ENCODE measurements at places on chromosomes 4 and X. TPM values are rescaled to one million over a fixed set of nuclear protein-coding genes. Genes with fewer than 3 reads are reported as not detected.

The PIM2 gene
- total RNA-seq = 8.1 TPM

The ADH1C gene
- total RNA-seq = 11.7 TPM

The REELD1 gene
- 0.63 TPM for total RNA-seq

The TMEM156 gene
- total RNA-seq = 0.52 TPM

The GSX2 gene
- total RNA-seq = not detected

The ACSL4 gene
- 47.8 TPM for total RNA-seq

The KIAA1210 gene
- not detected for total RNA-seq

The CENPVL1 gene
- total RNA-seq = not detected

GRCh38 chr4:16677001-16677944, 221.2 kb downstream of the LDB2 start:
- H3K36me3 ChIP-seq = no peaks in the 10 kb centered on the region
- H3K4me1 ChIP-seq = peaks cover 1% of the 10 kb centered on the region
- H3K27me3 ChIP-seq = no peaks in the 10 kb centered on the region
- no peak overlapping the region for H3K4me3 ChIP-seq
- DNase-seq = no peak
- H3K27ac ChIP-seq = no peak overlapping the region

DNA sequence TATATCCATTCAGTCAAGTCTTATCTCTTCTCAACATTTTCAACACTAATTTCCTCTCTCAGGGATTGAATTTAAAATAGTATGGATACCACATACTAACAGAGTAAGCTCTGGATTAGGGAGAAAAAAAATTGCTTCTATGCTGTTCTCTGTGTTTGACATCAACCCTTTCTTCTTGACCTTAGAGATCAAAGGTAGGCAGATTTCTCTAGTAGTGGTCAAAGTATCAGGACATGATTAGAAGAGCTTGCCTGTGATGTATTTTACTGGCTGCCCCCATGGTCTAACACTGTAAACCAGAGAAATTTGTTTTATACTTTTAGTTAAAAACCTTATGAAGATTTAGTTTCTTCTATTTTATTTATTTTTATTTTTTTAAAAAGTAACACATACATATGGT, 8.3 kb downstream of the ADH6 start:
- H3K36me3 ChIP-seq = peaks cover 3% of the 10 kb centered on the region
- H3K4me1 ChIP-seq = peaks cover 2% of the 10 kb centered on the region
- no peaks in the 10 kb centered on the region for H3K27me3 ChIP-seq
- no peak overlapping the region for H3K27ac ChIP-seq

- H3K36me3 ChIP-seq = no peaks in the 10 kb centered on the region
- H3K27me3 ChIP-seq = no peaks in the 10 kb centered on the region
- H3K4me1 ChIP-seq = no peaks in the 10 kb centered on the region
- DNase-seq = no peak
Measured at GRCh38 chrX:21559417-21559816, 98.7 kb downstream of the KLHL34 start.

GRCh38 chrX:129659141-129659540, 4.4 kb upstream of the APLN start:
- H3K4me1 ChIP-seq = no peaks in the 10 kb centered on the region
- H3K27me3 ChIP-seq = no peaks in the 10 kb centered on the region
- no peak overlapping the region for H3K4me3 ChIP-seq
- H3K36me3 ChIP-seq = no peaks in the 10 kb centered on the region
- no peak for DNase-seq

DNA sequence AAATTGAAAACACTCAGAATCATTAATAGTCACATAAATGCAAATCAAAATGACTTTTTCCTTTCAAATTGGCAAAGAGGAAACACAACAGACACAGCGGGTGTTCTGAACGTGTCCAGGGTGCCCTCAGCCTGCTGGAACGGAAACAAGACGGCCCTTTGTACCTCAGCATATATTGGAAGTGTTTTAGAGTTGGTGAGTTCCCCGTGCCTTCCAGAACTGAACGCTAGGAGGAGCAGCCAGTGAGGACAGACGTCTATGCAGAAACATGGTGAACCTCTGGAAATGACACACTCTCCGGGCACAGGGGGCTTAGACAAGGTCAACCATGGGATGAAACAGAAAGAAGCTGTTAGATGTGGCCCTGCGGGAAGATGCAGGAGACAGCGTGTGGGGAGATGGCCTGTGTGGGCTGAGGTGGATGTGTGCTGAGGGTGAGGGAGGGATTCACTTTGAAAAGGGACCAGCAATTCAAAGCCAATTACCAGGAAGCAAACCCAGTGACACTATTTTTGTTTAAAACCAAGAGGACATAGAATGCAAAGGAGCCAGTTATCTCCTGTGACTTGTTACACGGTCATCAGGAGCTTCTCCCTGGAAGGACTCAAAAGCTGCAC, 40.4 kb downstream of the RNF212 start:
- no peaks in the 10 kb centered on the region for H3K27me3 ChIP-seq
- H3K4me1 ChIP-seq = no peaks in the 10 kb centered on the region
- H3K36me3 ChIP-seq = no peaks in the 10 kb centered on the region
- H3K27ac ChIP-seq = no peak overlapping the region
- no peak overlapping the region for H3K4me3 ChIP-seq
- DNase-seq = peak; percentile 69

DNA sequence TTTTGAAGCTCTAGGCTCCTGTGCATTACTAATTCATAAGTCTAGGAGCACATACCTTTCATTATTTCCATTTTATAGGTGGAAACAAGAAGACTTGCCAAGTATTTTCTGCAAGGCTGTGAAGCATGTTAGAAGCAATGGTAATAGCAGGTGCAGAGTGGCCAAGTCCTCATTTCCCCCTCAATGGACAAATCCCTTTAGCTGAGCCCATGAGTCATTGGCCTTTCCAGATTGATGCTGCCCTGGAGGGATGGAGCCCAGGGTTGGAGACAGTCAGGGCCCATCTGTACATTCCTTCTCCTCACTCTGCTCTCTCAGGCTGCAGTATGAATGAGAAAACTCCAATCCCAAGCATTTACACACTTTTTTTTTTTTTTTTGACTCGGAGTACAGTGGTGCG, 6.6 kb downstream of the MGST2 start:
- H3K27ac ChIP-seq = no peak overlapping the region
- no peak for DNase-seq
- H3K4me3 ChIP-seq = no peak overlapping the region
- no peaks in the 10 kb centered on the region for H3K36me3 ChIP-seq
- H3K4me1 ChIP-seq = no peaks in the 10 kb centered on the region
- no peaks in the 10 kb centered on the region for H3K27me3 ChIP-seq

DNA sequence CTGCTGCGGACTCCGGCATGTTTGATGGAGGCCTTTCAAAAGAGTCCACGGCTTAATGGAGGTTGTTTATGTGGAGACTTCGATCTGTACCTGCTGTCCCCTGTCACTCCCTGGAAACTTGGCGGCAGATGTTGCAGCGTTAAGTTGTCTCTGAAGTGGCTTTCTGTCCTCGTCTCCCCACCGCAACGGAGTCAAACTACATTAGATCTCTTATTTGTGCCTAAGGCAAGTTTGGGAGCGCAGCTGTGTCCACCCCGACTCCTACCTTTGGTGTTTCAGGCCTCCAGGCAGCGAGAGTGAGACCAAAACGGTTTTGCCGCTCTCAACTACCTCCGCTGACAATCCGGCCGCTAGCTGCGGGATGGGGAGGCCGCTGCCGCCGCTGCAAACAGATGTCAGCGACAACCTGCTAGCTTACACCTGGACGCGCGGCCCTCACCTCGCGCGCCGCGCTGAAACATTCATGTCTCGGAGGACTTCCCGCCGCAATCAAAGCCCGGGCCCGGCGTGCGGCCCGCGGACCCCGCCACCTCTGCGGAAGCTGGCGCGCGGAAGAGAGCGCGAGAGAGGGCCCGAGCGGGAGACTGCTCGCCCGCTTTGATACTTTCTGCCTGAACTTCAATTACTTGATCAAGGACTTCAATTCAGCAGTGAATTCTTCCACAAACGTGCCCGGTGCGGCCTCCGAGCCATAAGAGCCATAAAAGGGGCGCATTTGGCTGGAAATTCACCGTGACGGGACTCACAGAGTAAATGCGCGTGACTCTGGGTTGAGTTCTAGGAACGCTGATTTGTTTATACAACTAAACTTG, 108.4 kb downstream of the ANTXR2 start:
- no peaks in the 10 kb centered on the region for H3K27me3 ChIP-seq
- no peak for DNase-seq
- no peaks in the 10 kb centered on the region for H3K36me3 ChIP-seq
- H3K4me3 ChIP-seq = no peak overlapping the region
- H3K4me1 ChIP-seq = no peaks in the 10 kb centered on the region

- no peaks in the 10 kb centered on the region for H3K27me3 ChIP-seq
- H3K36me3 ChIP-seq = no peaks in the 10 kb centered on the region
- no peak overlapping the region for H3K27ac ChIP-seq
- H3K4me3 ChIP-seq = no peak overlapping the region
Measured at GRCh38 chrX:41019041-41019392, 66.2 kb upstream of the USP9X start.

DNA sequence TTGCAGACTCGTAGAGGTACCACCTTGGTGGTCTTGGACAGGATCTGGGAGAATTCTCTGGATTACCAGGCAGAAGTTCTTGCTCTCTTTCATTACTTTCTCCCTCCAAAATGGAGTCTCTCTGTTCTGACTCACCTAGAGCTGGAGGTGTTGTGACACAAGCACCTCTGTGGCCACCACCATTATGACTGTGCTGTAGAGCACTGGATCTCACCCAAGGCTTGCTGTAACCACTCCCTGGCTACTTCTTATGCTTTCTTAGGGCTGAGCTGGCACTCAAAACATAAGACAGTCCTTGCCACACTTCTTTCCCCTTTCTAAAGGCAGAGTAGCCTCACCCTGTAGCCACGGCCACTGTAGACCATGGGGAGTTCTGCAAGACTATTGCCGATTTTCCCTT, 296.6 kb upstream of the DIPK2B start:
- no peaks in the 10 kb centered on the region for H3K36me3 ChIP-seq
- no peaks in the 10 kb centered on the region for H3K27me3 ChIP-seq
- DNase-seq = no peak
- no peak overlapping the region for H3K27ac ChIP-seq
- H3K4me3 ChIP-seq = no peak overlapping the region
- no peaks in the 10 kb centered on the region for H3K4me1 ChIP-seq

DNA sequence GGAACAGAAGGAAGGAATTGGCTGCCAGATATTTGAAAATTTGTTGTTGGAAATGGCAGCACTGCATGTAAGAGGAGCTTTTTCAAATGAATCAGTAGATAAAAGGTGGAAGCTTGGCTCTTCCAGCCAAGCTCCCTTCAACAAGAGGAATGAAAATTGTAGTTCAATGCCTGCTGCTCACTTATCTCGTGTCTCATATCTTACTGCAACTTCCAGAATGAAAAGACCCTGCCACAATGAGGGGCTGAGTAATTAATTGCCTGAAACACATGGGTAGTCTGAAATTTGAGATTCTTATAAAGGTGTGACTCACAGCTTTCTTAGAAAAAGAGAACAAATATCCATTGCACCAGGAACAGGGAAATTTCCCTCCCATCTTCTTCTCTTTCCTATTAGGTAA, 53.0 kb downstream of the HAND2 start:
- no peak for DNase-seq
- H3K27ac ChIP-seq = no peak overlapping the region
- no peak overlapping the region for H3K4me3 ChIP-seq
- no peaks in the 10 kb centered on the region for H3K36me3 ChIP-seq

GRCh38 chr4:6573551-6573950, 1.4 kb upstream of the MAN2B2 start:
- no peak for DNase-seq
- no peaks in the 10 kb centered on the region for H3K27me3 ChIP-seq
- peaks cover 3% of the 10 kb centered on the region for H3K36me3 ChIP-seq
- H3K4me3 ChIP-seq = no peak overlapping the region

DNA sequence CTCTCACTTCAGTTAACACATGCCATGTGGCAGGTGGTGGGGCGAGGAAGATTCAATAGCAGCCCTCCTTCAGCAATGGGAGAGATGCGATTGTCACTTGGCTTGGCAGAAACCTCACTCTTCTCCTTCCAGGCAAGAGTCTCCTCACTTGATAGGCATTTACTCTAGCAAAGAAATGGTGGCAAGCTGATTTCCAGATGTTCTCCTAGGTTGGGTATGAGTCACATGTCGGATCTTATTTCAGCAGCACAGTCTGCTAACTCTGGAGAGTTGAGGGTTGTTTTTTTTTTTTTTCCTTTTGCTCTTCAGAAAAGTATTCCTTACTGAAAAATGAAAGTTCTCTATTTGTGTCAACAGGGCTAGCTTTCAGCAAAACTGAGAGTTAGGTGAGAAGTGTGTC, 119.5 kb upstream of the CHRDL1 start:
- H3K36me3 ChIP-seq = no peaks in the 10 kb centered on the region
- no peaks in the 10 kb centered on the region for H3K4me1 ChIP-seq
- no peak overlapping the region for H3K4me3 ChIP-seq
- DNase-seq = no peak

- H3K27ac ChIP-seq = no peak overlapping the region
- H3K4me1 ChIP-seq = no peaks in the 10 kb centered on the region
- no peak for DNase-seq
- H3K27me3 ChIP-seq = no peaks in the 10 kb centered on the region
Measured at GRCh38 chr4:121155893-121156292, 8.2 kb downstream of the TNIP3 start.

DNA sequence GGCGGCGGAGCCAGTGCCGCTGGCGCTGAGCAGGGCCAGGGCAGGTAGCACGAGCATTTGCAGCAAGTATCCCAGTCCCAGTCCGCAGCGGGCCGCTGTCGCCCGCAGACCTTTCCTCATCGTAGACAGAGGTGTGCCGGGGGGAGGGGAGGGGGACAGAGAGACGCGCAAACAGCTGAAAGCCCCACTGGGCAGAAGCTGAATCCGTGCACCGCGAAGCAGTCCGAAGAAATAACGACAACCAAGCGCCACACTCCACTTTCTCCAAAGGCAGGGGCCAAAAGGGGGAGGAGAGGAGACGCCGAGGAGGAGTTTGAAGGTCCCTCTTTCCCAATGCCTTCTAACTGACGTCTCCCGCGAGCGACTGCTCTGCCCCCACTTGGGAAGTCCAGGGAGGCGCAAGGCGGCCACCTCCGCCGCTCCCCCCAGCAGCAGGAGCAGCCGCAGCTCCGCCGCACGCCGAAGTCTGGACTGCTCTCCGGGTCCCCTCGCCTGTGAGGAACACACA, at the start of gene UNC5C:
Gene UNC5C (minus strand): TSS at position 236 of the 508 bp plus-strand sequence.
- H3K27ac ChIP-seq = peak within 1 kb of the TSS; percentile 92
- no peaks in the 10 kb centered on the region for H3K27me3 ChIP-seq
- H3K36me3 ChIP-seq = no peaks in the 10 kb centered on the region
- H3K4me1 ChIP-seq = no peaks in the 10 kb centered on the region
- DNase-seq = peak; percentile 85

- DNase-seq = no peak
- H3K36me3 ChIP-seq = no peaks in the 10 kb centered on the region
- no peak overlapping the region for H3K4me3 ChIP-seq
- no peaks in the 10 kb centered on the region for H3K27me3 ChIP-seq
Measured at GRCh38 chr4:78439328-78439727, 112.2 kb upstream of the ANXA3 start.

DNA sequence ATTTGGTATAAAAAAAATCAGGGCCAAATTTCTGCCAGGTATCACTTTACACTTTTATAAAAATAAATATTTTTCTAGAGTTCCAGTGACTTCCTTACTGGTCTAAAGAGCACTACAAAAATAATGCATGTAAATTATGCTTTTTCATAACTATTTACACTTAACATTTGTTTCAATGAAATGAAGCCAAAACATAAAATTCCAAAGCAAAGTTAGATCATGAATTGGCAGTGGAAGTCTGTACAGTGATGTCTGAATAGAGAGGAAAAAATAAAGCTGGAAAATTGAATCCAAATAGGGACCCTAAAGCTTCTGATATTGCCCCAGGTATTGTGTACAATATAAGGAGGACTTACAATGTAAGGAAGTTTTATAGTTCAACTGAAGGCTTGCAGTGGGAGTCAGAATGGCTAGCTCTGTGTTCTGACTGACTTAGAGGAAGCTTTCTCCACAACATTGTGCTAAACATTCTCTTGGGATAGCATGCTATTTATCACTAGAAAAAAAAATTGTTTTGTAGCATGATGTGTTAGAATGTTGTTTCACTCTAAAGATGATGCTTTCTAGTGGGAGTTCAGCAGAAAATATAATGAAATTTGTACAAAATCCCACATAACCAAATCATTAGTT, 288.2 kb upstream of the UGT8 start:
- H3K27me3 ChIP-seq = no peaks in the 10 kb centered on the region
- H3K27ac ChIP-seq = no peak overlapping the region

All from aorta (tissue), 5 donors.